Uterus (tissue), 4 donors: ENCODE measurements at places on chromosomes 16 and 17. TPM values are rescaled to one million over a fixed set of nuclear protein-coding genes. Genes with fewer than 3 reads are reported as not detected.
A peak's percentile ranks its signal among the peaks of the same experiment; 100 is the strongest.

ACSF2 gene
- total RNA-seq, result 16.7 TPM

DGKE gene
- 27.7 TPM for total RNA-seq

CCL7 gene
- not detected for total RNA-seq

RNU2-1 gene
- total RNA-seq, result 2,193 TPM

MYL4 gene
- total RNA-seq, result not detected

KRT9 gene
- total RNA-seq, result not detected

DNA sequence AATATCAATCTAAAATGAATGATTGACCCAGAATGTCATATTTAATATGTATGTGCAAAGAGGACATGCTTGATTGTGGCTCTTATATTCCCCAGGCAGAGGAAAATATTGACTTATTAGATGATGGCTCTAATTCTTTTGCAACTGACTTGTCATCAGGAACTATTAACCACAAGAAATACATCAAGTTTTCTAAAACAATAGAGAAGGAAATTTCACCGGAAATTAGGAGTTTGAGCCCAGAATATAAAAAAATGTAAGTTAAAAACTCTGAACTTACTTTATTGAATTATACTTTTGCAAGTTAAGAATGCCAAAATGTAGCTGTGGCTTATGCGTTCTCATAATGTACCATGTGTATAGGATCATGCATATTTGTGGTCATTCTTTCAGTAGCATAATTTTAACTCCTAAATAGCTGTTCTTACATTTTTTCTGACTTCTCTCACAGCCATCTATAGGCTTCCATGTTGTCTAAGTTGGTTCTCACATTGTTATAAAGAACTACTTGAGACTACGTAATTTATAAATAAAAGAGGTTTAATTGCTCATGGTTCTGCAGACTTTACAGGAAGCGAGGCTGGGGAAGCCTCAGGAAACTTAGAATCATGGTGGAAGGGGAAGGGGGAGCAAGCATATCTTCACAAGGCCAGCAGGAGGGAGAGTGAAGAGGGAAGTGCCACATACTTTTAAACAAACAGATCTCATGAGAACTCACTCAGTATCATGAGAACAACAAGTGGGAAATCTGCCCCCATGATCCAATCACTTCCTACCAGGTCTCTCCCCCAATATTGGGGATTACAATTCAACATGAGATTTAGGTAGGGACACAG lies 11.6 kb downstream of the EFCAB13 start:
- DNase-seq, result no peak

- DNase-seq, result no peak
Measured at GRCh38 chr17:647324-648197, 67.1 kb downstream of the VPS53 start.

- no peak for DNase-seq
Measured at GRCh38 chr17:75041656-75042280, 5.0 kb downstream of the ATP5PD start.

- DNase-seq, result no peak
Measured at GRCh38 chr16:89827383-89828198, 684 bp upstream of the SPIRE2 start.

DNA sequence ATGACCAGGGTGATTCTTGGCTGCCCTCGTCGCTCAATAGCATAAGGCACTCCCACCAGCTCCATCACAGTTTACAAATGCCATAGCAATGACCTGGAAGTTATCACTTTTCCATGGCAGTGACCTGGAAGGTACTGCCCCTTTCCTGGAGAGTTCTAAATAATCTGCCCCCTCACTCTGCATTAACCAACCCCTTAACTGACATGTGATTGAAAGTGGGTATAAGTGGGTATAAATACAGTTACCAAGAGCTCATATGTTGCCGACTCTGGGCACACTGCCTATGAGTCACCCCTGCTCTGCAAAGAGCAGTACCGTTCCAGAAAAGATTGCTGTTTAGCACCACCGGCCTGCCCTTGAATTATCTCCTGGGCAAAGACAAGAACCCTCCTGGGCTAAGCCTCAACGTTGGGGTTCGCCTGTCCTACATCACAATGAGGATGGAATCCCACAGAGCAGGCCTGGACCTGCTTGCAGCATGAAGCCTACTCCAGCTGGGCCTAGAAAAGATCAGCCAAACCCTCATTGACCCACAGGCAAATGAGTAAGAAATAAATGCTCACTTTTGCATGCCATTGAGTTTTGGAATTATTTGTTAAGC lies 95.2 kb upstream of the SEC14L1 start:
- no peak for DNase-seq

GRCh38 chr16:19841184-19841583 lies 43.5 kb downstream of the GPRC5B start:
- no peak for DNase-seq

- no peak for DNase-seq
Measured at GRCh38 chr16:89114159-89114981, 20.7 kb downstream of the ACSF3 start.

- no peak for DNase-seq
Measured at GRCh38 chr17:37788526-37788925, 43.7 kb upstream of the HNF1B start.

DNA sequence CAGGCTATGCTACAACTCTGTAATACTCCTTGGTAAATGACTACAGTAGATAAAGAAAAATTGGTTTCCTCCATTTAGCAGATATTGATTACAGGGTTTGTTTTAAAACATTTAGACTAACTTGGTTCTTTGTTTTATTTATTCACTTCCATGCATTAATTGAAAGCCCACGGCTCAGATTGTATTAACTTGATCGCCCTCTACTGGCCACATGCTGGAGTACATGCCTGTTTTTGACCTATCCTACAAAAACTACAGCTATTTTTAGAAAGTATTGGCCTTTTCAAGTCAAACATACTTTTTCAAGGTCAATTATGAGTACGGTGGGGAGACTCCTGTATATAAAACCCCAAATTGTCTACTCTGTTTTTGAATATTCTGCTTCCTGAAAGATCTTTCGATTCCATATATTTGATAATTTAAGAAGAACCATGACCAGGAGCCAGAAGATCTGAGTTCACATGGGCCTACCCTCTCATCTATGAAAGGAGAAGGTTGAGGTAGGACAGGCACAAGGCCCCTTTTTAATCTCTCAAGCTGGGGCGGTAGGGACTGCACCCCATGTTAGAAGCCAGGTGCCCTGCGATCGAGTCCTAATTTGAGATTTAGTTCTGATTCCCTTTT lies 51.8 kb downstream of the CA10 start:
- DNase-seq, result no peak

- DNase-seq, result peak; percentile 69
Measured at GRCh38 chr16:19114359-19115147, 789 bp downstream of the ITPRIPL2 start.

- no peak for DNase-seq
Measured at GRCh38 chr16:30368122-30368791, 2.0 kb downstream of the TBC1D10B start.

- DNase-seq, result no peak
Measured at GRCh38 chr16:86747761-86748160, 169.4 kb downstream of the FOXL1 start.

DNA sequence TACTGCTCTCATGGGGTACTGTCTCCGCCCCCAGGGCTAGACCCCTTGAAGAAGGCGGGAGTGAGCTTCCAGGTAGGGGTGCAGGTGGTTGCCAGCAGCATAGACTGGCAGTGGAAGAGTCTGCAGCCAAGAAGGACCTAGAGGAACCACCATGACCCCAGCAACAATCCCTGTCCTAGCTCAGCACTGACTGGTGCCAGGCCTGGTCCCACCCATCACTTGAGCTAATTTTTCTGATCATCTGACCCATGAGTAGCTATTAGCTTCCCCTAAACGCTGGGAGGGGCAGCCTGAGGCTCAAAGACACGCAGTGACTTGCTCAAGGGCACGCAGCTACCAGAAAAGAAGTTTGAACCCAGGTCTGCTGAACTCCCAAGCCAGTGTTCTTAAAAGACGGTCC lies 945 bp downstream of the PRM3 start:
- DNase-seq, result no peak

DNA sequence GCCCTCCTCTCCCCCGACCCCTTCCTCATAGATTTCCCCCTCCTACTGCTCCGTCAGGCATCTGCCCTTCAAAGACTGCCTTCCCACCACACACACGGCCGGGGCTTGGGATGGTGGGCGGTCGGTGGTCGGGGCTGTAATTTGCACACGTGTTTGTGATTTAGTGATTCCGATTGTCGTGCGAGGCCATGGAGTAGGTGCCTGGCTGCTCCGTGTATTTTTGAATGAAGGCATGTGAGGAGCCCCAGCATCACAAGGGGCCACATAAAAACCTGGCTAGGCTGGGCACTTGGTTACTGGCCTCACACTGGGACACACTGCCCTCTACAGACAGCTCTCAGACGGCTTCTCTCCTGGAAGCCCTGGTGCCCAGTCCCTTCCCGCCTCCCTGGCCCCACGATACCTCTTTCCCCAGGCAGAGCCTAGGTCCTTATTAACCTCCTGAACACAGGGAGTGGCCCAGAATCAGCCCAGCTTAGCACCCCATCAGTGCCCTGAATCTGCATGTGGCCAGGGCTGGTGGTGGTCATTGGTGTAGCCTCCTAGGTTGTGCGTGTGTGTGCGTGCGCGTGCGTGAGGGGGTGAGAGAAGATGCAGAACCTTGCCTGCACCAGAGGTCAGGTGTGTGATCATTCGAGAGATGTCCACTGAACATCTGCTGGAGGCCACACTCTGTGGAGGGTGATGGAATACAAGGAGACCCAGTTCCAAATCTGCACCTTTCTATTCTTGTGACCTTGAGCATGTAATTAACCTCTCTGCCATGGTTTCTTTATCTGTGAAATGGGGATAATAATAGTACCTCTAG lies 1.3 kb upstream of the SOCS1 start:
- DNase-seq, result peak; percentile 84

DNA sequence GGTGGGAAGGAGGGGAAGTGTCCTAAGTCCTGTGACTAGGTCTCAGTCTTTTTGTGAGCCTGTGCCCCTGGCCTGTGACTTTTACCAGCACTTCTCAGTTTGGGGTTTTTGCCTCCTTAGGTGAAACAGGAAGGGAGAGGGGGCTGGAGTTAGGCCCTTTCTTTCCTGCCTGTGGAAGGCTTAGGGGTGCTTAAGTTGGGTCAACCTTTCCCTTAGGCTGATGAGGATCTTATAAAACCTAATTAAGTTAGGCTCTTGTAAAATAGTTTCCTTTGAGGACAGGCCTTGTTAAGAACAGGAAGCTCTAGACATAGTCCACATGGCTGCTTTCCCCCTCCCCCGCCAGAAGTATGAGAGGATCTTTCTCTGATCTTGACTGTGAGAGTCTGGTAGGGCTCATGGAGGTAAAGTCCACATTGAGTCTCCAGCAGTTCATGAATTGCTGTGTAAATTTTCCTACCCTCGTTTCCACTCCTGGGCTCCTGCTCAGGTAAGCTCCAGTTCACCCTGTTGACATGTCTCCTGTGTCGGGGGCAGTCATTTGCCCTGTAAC lies 17.0 kb upstream of the DNASE1 start:
- DNase-seq, result no peak
